AG04450 (cell line): ENCODE measurements at places on chromosomes 5 and 9.

DNA sequence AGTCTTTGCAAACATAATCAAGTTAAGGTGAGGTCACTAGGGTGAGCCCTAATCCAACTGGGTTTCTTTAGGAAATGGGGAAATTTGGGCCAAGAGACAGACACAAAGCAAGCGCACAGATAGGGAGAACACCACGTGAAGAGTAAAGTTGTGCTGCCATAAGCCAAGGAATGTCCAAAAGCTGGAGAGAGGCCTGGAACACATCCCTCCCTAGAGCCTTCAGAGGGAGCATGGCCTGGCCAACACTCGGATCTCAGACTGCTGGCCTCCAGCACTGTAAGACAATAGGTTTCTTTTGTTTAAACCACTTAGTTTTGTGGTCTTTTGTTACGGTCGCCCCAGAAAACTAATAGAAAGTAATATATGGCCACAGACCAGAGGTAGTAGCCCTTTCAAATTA lies 8.1 kb upstream of the ROR2 start:
- DNase-seq, result no peak

DNA sequence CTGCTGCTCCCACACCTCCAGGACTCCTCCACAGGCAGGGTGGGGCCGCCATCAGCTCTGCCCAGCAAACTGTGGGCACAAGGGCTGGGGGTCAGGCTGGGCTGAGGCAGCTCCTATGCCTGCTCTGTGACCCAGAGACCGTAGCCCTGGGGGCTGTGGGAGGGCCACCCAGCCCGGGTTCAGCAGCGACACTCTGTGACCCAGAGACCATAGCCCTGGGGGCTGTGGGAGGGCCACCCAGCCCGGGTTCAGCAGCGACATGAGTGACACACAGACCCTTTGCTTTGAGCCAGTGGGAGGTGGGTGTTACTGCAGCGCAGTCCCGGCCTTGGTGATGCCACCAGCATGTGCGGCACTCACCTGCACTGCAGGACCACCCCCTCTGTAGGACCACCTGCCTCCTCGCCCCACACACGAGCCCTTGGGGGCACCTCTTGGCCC lies 118.9 kb upstream of the LPCAT1 start:
- DNase-seq, result no peak

DNA sequence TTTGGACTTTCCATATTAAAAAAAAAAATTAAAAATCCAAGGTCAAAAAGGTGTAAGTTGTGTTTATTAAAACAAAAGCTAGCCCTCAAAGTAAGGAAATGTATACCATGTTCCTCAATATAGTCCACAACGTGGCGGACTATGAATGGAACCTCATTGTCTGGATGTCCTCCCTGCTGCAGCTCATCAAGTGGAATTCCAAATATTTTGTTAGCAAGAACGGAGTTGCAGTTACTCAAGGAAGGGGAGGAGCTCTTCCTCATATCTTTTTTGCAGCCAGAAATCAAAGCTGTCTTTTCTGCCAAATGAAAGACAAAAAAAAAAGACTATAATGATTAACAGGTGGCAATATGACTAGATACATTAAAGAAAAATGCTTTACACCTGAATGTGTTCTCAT lies 14.0 kb downstream of the FAM13B start:
- no peak for DNase-seq

DNA sequence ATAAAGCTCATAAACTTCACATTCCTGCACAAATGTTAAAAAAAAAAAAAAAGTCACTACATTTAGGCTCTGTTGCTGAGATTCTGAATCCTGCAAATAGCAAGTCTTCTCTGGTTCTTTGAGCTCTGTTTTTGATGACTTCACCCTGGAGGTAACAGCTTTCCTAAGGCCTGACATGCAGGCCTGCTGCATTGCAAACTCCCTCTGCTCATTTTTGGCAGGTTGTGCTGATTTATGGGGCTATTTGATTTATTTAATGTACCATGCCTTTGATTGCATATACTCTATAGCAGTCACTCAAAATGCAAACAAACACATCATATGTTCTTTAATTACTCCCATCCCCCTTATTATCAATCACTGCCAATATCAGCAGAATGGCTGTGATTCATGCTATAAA lies 416.1 kb upstream of the IZUMO3 start:
- no peak for DNase-seq

- no peak for DNase-seq
Observed at GRCh38 chr5:91925249-91925648, 542.1 kb upstream of the ARRDC3 start.

DNA sequence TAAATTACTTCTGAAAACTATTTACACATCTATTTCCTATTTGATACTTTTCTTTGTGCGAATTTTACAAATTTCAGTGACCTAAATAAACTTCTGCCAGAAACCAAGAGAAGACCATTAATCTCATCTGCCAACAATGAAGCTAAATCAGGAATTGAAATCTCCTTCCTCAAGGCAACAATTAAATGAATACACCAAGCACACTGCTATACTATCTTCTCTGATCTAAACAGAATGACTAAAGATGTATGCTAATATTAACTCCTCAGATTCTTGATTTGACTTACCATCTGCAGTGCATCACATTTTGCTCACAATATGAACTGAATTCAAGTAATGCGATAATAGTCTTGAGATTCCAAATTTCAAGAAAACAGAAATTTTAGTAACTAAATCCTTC lies 82.3 kb downstream of the CEP120 start:
- DNase-seq, result no peak

DNA sequence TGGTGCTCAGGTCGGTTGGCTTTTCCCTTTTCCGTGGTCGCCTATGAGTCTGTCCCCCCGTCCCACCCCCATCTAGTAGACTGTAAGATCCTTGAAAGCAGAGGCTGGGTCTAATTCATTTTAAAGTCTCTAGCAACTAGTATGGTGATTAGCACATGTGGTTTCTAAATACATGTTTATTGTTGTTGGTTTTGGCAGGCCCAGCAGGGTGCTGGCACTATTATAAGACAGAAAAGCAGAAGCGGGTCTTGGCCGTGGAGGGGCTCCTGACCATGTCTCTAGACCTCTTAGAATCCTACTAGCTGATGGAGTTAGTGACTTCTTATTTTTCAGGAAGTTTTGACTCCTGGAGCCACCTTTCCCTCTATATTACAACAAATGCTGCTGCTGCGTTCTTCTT lies 61.5 kb upstream of the TNFSF8 start:
- no peak for DNase-seq

DNA sequence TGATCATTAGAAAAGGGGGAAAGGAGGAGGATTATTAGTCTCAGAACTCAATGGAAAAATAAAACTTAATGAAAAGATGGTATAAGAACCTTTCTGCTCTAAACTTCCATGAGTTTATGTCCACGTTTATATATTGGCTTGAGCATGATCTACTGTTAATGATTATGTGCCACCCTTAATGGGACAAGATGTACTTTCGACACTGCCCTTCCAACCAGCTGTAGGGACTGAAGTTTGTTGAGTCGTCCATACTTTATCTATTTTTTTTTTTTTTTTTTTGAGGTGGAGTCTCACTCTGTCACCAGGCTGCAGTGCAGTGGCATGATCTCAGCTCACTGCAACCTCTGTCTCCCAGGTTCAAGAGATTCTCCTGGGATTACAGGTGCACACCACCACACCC lies 25.0 kb upstream of the GABRP start:
- no peak for DNase-seq

- no peak for DNase-seq
Observed at GRCh38 chr9:117815948-117816347, 111.7 kb downstream of the TLR4 start.

- DNase-seq, result no peak
Observed at GRCh38 chr9:7762600-7762999, 37.0 kb downstream of the DMAC1 start.

DNA sequence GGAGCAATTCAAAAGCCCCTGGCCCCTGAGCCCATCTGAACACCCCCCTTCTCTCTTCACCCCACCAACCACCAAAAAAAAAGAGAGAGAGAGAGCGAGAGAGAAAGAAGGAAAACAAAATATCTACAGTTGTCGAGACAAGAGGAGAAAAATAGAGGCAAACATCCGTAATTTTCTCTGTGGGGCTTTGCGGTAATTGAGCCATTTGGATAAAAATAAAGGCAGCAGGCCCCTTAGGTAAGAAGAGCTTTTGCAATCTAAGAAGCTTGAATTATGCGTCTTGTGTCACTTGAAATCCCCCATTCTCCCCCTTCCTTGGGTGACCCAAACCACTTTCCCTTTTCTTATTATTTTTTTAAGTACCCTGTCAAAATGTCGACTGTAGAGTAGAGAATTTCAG lies 35.5 kb upstream of the FUBP3 start:
- DNase-seq, result no peak

- no peak for DNase-seq
Observed at GRCh38 chr9:119963258-119963797, 594.1 kb upstream of the BRINP1 start.
